Activated CD4-positive, alpha-beta T cell treated with anti-CD3 and anti-CD28 coated beads, Interleukin-2, amount 50 U/mL, for 16 hours (primary cell): ENCODE measurements at places on chromosomes 7 and 10.

DNA sequence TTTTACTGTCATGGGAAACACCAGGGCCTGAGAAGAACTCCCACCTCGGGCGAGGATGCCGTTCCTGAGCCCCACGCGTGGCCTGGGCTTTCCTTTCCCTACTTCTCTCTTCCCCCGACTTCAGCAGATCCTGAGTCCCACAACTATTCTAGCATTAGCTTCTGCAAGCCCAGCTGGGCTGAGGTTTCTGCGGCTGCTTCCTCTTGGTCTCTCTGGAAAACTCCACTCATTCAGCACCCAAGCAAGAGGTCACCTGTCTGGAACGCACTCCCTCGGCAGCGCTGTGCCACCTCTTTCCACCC lies 761 bp upstream of the DOCK1 start:
- no peak for DNase-seq

- DNase-seq = no peak
These were observed 36.0 kb downstream of the ANK3 start for GRCh38 chr10:60353519-60354258.

DNA sequence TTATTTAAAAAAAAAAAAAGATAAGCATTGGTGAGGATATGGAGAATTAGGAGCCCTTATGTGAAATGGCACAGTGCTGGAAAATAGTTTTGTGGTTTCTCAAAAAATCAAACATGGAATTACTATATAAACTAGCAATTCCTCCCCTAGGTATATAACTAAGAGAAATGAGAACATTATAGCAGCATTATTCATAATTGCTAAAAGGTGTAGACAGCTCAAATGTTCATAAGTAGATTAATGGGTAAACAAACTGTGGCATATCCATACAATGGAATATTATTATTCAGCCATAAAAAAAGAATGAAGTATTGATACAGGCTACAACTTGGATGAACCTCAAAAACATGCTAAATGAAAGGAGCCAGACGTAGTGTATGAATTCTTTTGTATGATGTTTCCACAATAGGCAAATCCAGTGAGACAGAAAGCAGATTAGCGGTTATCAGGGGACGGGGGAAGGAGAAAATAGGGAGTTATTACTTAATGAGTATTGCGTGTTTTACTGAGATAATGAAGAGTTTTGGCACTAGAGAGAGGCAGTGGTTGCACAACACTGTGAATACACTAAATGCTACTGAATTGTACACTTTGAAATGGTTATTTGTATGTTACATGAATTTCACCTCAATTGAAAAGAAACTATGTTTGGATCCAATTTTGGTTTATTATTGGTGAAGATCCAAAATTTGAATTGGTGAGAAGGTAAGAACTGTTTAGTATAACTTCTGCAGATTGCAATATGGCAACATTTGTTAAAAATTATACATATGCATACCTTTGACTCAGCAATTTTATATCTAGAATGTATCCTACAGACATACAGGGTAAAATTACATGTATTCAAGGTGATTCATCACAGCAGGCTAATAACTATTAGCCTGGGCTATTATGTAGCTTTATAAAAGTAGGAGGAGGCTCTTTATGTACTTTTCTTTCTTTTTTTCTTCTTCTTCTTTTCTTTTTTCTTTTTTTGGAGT lies 69.7 kb downstream of the VCL start:
- no peak for DNase-seq

GRCh38 chr7:999941-1000935 lies 17.3 kb downstream of the CYP2W1 start:
- DNase-seq = no peak

- DNase-seq = peak; percentile 64
These were observed 479 bp downstream of the PNPLA8 start for GRCh38 chr7:108525327-108525984.

- DNase-seq = no peak
These were observed 5.1 kb downstream of the TMEM26 start for GRCh38 chr10:61448091-61448490.

- peak; percentile 58 for DNase-seq
These were observed 236.3 kb upstream of the ANKRD30A start for GRCh38 chr10:36888925-36889573.

GRCh38 chr7:102125127-102125596 lies 161.5 kb upstream of the SH2B2 start:
- peak; percentile 8 for DNase-seq

- DNase-seq = no peak
These were observed 2.4 kb downstream of the TAC1 start for GRCh38 chr7:97734255-97734654.

GRCh38 chr7:94396037-94396431 lies 1.3 kb downstream of the COL1A2 start:
- no peak for DNase-seq

DNA sequence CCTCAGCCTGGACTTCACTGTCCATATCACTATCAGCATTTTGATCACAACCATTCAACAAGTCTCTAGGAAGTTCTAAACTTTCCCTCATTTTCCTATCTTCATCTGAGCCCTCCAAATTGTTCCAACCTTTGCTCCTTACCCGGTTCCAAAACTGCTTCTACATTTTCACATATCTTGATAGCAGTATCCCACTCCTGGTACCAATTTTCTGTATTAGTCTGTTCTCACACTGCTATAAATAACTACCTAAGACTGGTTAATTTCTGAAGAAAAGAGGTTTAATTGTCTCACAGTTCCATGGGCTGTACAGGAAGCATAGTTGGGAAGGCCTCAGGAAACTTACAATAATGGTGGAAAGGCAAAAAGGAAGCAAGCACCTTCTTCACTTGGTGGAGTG lies 11.9 kb downstream of the THAP5 start:
- no peak for DNase-seq

GRCh38 chr7:39617005-39617404 lies 6.4 kb upstream of the RALA start:
- no peak for DNase-seq

DNA sequence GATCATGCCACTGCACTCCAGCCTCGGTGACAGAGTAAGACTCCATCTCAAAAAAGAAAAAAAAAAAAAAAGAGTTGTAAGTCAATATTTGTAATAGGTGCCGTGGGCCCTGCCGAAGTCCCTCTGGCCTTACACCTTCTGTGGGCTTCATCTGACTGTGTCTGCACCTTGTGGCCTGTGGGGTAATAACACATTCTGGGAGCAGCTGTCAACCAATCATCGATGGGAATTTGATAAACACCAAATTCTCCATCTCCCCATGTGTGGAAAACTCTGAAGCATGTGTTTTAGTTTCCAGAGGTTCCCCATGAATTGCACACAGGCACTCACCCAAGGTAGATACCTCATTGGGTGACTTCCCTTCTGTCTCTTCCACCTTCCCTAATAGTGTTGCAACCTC lies 10.8 kb downstream of the ZNF394 start:
- no peak for DNase-seq

DNA sequence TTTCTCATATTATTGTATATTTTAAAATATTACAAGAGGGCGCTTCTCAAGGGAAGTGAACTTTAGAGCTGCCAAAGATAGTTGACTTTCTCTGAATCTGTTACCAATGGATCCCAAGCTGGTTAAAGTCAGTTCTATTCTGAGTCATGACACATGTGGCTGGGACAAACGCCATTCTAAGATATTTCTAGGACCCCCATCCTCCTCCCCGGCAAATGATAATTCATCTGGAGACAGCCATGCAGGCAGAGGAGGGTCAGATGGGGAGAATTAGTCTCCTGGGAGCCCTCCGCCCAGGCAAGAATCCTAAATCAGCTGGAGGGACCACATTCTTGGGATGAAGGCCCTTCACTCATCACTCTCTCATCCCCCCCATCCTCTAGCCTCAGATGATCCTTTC lies 187.7 kb downstream of the GFRA1 start:
- no peak for DNase-seq

GRCh38 chr10:7788639-7789286 lies 786 bp downstream of the ATP5F1C start:
- no peak for DNase-seq

DNA sequence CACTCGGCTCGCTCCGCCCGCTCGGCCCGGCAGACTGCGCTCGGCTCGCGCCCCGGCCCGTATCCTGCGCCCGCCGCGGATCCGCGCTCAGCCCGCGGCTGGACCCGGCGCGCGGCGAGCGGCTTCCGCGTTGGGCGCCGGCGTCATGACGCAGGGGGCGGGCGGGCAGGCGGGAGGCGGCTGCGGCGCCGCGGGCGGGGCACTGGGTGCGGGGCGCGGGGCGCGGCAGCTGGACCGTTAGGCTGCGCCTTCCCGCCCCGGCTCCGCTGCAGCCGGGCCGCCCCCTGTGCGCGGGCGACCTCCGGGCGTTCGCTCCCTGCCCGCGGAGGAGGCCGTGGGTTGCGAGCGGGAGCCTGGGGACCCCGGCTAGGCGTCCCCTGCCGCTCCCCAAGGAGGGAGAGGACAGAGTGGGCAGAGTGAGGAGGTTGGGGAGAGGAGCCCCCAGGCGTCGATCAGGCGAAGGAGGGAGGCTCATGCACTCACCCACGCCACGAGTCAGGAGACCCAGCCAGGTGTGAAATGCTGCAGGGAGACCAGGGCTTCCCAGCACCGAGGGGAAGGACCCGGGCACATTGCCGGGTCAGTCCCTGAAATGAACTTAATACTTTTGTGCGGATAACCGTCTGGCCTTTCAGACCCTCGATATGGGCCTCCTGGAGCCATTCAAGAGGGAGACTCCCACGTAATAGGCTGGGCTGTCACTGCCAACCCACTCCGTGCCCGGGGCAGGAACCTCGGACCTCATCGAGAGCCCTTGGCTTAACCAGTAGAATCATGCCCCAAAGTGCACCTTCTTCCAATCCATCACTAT lies at the start of gene PIP4K2A:
Gene PIP4K2A (minus strand): TSS at position 100 of the 811 bp plus-strand sequence. CDS start 252 bp downstream, outside the sequence.
- peak; percentile 76 for DNase-seq

DNA sequence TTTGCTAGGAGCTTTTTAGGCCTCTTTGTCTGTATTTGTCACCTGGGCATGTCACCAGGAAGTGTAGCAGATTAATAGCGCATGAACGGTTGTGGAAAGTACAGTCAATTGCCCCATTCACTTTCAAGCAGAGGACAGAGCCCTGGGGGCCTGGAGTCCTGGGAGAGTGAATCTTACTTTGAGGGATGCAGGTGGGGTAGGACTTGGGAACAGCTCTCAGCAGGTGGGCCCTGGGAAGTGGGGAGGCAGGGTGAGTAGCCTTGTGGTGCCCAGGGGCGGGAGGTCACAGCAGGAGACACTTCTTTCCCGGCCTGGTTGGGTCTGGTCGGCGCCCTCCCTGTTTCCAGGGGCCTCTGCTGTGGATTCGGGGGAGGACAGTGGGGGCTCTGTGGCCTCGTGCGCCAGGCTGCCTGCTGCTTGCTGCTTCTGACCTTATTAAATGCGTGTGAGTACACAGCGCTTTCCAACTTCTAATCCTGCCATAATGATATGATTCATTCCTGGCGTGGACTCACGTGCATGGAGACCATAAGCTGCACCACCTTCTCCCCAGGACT lies 51.6 kb upstream of the AQP1 start:
- no peak for DNase-seq

DNA sequence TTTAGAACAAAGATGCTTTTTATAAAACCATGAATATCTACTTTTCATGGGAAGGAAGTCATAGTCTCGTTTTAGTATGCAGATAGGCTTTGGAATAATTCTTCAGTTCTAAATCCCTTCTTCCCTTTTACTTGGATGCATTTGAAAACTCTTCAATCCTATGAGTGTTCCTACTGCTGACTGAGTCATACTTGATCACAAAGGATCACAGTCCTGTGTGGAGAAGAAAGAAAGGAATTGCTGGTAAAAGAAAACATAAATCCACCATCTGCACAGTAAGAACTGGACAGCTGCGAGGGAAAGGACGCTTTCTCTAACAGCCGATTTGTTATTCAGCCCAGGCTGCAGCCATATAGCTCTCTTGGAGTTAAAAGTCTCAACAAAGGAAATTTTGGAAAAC lies 209.9 kb downstream of the SEMA3E start:
- no peak for DNase-seq

GRCh38 chr10:22849077-22849805 lies 78.6 kb upstream of the ARMC3 start:
- no peak for DNase-seq
